ENCODE measurements at places on chromosomes 11 and 22.

GRCh38 chr11:5547982-5548381 is 358 bp downstream of the OR52H1 start:
- DNase-seq: no peak

DNA sequence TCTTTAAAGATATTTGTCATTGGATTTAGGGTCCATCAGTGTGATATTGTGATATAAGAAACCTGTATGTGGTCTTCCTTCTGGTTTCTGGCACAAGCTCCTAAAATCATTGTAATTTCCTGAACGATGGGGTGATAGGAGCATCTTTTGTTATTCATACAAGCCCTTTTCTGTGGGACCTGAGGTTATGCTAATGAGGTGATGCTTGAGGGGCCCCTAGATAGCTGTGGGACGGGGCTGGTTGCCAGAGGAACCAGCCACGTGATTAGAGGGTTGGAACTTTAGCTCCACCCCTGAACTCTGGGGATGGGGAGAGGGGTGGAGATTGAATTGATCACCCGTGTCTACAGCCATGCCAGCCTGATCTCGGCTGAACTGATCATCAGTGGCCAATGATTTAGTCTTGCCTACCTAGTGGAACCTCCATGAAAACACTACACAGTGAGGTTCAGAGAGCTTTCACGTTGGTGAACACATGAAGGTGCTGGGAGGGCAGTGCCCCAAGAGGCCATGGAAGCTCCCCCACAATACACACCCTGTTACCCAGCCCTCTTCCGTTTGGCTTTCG is 62.8 kb downstream of the BCR start:
- DNase-seq: no peak

DNA sequence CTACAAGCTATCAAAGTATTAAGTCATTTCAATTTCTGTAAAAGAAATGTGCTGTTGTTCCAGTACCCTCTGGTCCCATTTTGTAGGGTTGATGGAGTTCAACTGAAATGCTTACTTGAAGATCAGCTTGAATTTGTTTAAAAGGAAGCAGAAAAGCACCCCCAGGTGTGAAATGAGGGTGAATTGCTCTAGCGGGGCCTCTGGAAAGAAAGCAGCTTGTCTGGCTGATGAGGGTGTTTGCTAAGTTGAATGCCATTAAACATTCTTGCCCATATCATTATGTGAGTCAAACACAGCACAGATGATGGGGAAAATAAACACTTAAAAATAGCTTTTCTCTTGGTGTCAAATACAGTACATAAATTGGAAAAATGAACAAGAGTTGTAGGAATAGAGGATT is 280.3 kb downstream of the RAB38 start:
- no peak for DNase-seq

GRCh38 chr11:83778596-83778995 is 492.4 kb upstream of the CCDC90B start:
- DNase-seq: no peak

DNA sequence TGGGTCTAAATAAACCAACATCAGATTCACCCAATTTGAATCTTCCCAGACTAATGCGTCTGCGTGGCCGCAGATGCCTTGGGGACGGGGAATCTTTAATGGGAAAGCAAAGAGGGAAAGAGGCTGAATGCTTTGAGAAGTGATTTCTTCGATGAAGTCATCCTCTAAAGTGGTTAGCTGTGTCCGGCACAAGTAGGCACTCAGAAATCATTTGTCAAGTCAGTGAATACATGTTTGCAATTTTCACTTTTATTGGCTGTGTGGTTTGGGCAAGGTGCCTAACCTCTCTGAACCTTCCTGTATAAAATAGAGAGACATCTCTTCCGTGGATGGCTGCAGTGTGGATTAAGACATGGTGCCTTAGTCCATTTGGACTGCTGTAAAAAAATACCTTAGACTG is 19.7 kb upstream of the IFT27 start:
- no peak for DNase-seq

DNA sequence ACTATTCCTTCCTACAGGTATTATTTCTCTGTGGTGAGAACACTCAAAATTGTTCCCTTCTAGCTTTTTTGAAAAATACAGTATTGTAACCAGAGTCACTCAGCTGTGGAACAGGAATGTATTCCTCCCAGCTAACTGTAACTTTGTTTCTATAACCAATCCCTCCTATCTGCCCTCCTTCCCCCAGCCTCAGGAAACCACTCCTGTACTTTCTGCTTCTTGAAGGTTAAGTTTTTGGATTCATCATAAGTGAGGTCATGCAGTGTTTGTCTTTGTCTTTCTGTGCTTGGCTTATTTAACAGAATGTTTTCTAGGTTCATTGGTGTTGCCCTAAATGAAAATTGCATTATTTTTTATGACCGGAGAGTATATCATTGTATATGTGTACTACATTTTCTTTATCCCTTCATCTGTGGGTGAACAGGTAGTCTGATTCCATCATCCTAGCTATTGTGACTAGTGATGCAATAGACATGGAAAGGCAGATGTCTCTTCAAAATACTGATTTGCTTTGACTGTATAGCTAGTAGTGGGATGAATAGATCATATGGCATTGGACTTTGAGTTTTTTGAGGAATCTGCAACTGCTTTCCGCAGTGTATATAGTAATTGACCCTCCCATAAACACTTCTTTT is 112.9 kb upstream of the GRK3 start:
- no peak for DNase-seq
